Spinal cord (tissue), 10 donors: ENCODE measurements at places on chromosomes 2 and 18. TPM values are rescaled to one million over a fixed set of nuclear protein-coding genes. Genes with fewer than 3 reads are reported as not detected.
A peak's percentile ranks its signal among the peaks of the same experiment; 100 is the strongest.

IL1RL2 gene
- total RNA-seq, result 0.28 TPM

UGP2 gene
- 90.0 TPM for total RNA-seq

- no peaks in the 10 kb centered on the region for H3K27me3 ChIP-seq
- no peak overlapping the region for H3K4me3 ChIP-seq
- H3K4me1 ChIP-seq, result peaks cover 12% of the 10 kb centered on the region
- no peaks in the 10 kb centered on the region for H3K36me3 ChIP-seq
Measured at GRCh38 chr2:202005272-202005887, 28.3 kb upstream of the FZD7 start.

- no peak overlapping the region for H3K4me3 ChIP-seq
- no peak overlapping the region for H3K27ac ChIP-seq
- no peaks in the 10 kb centered on the region for H3K27me3 ChIP-seq
- no peaks in the 10 kb centered on the region for H3K36me3 ChIP-seq
- DNase-seq, result no peak
Measured at GRCh38 chr2:145792745-145793144, 1272.8 kb upstream of the ZEB2 start.

DNA sequence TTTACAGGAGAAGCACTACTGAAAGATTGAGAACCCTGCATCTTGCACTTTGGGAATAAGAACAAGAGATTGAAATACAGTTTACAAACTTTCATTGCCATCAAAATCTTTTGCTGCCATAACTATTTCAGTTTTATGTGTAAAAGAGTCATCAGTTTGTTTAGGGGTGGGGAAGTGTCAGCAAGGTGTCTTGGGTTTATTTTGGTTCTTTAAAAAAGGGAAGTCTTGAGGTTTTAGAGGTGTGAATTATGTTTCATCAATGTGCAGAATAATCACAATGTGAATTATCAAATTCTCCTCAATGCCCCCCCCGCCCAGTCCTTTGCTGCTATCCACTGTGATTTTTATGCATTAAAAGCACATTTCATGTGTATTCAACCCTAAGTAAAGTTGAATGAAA lies 37.4 kb downstream of the SOCS6 start:
- H3K27ac ChIP-seq, result no peak overlapping the region
- no peak for DNase-seq
- H3K36me3 ChIP-seq, result peaks cover 9% of the 10 kb centered on the region
- no peak overlapping the region for H3K4me3 ChIP-seq
- no peaks in the 10 kb centered on the region for H3K4me1 ChIP-seq

GRCh38 chr18:64982414-64983055 lies 768.3 kb upstream of the CDH7 start:
- no peaks in the 10 kb centered on the region for H3K27me3 ChIP-seq
- no peaks in the 10 kb centered on the region for H3K36me3 ChIP-seq
- no peak overlapping the region for H3K4me3 ChIP-seq
- no peaks in the 10 kb centered on the region for H3K4me1 ChIP-seq
- H3K27ac ChIP-seq, result no peak overlapping the region
- no peak for DNase-seq

DNA sequence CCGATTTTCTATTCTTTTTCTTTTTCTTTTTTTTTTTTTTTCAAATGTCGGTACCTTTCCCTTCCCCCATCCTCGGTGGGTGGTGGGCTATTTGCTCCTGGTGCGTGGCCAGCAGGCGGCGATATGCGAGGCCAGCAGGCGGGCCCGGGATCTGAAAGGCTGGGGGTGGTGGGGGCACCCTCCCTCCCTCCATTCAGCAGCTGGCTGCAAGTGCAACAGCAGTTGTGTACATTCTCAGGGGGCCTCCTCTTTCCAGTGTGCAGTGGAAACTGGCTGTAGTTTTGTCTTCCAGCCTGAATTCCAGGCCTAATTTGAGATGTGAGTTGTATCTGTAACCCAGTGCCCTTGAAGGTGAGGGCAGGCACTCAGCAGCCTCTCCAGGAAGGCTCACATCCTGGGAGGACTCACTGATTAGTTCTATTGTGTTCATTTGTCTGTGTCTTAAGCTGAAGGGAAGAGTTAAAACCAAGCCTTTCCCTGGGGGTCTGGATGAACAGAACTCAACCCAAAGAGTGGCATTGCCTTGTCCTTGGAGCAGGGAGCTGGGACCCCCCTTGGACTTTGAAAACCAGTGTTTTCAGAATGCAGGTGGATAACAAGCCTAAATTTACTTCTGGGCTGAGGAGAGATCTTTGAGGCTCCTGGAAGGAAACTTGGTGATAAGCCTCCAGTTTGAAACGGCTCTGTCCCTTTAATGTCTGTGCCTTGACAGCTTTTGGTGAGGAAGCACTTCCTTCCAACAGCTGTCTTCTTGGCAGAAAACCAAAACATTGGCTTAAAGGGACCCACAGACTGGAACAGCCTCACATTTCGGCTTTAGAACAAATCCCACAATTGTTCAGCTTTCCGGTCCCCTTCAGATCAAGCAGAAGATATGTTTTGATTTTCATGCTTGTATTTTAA lies 3.3 kb downstream of the MYCN start:
- H3K4me3 ChIP-seq, result peak overlapping the region; percentile 60
- H3K4me1 ChIP-seq, result peaks cover 48% of the 10 kb centered on the region
- no peaks in the 10 kb centered on the region for H3K27me3 ChIP-seq
- DNase-seq, result peak; percentile 97
- H3K36me3 ChIP-seq, result peaks cover 26% of the 10 kb centered on the region

GRCh38 chr2:46854260-46854659 lies 61.3 kb downstream of the MCFD2 start:
- no peak for DNase-seq
- H3K4me3 ChIP-seq, result no peak overlapping the region
- no peak overlapping the region for H3K27ac ChIP-seq

DNA sequence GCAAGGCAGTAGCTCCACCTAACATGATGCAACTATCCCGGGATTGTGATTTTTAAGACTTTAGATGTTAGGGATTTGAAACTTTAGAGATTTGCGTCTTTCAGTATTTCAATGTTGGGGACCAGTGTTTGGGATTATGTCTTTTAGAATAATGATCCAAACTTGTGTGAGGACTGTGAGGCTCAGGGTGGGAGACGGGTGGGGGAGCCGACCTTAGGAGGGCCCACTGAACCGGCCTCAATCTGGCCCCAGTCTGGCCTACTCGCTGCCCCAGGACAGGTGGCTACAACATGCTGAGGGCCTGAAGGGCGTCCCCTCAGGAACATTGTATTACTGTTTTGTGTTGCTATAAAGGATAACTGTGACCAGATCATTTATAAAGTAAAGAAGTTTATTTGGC lies 10.7 kb downstream of the AMER3 start:
- DNase-seq, result no peak
- H3K27me3 ChIP-seq, result no peaks in the 10 kb centered on the region
- no peaks in the 10 kb centered on the region for H3K4me1 ChIP-seq
- no peak overlapping the region for H3K4me3 ChIP-seq

- no peak for DNase-seq
- H3K4me1 ChIP-seq, result peaks cover 8% of the 10 kb centered on the region
- H3K4me3 ChIP-seq, result no peak overlapping the region
- H3K36me3 ChIP-seq, result no peaks in the 10 kb centered on the region
- no peak overlapping the region for H3K27ac ChIP-seq
Measured at GRCh38 chr18:35511428-35511827, 13.7 kb upstream of the INO80C start.

GRCh38 chr18:41311571-41312547 lies 643.2 kb upstream of the PIK3C3 start:
- no peak for DNase-seq
- H3K4me3 ChIP-seq, result no peak overlapping the region
- no peaks in the 10 kb centered on the region for H3K4me1 ChIP-seq
- no peaks in the 10 kb centered on the region for H3K27me3 ChIP-seq
- H3K36me3 ChIP-seq, result no peaks in the 10 kb centered on the region
- H3K27ac ChIP-seq, result no peak overlapping the region

- H3K27me3 ChIP-seq, result no peaks in the 10 kb centered on the region
- no peak for DNase-seq
- H3K4me1 ChIP-seq, result no peaks in the 10 kb centered on the region
- no peak overlapping the region for H3K4me3 ChIP-seq
- no peaks in the 10 kb centered on the region for H3K36me3 ChIP-seq
Measured at GRCh38 chr2:186702501-186702900, 8.6 kb downstream of the FAM171B start.

DNA sequence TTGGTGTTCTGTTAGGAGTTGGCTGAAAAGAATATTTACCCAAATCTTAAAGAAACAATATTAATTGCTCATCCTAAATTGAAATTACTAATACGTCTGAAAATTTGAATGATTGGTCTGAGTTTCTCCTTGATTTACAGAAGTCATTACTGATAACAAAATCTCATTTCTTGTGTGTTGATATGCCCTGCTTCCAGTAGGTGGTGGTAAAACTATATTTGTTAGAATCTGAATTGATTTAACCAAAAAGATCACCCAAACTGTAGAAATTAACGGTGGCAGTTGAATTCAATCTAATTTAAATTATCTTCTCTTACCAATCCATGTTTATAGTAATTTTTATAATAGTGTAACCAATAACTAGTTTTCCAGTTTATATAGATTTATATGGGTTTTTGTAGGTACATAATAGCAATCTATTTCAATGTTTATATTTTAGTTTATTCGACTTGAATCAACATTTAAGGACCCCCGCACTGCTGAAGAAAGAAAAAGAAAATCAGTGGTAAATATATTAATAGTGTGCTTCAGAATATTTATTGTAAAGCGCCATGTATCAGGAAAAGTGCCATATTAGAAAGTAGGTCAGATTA lies 38.3 kb downstream of the PAPOLG start:
- H3K27me3 ChIP-seq, result no peaks in the 10 kb centered on the region
- peaks cover 26% of the 10 kb centered on the region for H3K36me3 ChIP-seq
- H3K4me1 ChIP-seq, result no peaks in the 10 kb centered on the region

DNA sequence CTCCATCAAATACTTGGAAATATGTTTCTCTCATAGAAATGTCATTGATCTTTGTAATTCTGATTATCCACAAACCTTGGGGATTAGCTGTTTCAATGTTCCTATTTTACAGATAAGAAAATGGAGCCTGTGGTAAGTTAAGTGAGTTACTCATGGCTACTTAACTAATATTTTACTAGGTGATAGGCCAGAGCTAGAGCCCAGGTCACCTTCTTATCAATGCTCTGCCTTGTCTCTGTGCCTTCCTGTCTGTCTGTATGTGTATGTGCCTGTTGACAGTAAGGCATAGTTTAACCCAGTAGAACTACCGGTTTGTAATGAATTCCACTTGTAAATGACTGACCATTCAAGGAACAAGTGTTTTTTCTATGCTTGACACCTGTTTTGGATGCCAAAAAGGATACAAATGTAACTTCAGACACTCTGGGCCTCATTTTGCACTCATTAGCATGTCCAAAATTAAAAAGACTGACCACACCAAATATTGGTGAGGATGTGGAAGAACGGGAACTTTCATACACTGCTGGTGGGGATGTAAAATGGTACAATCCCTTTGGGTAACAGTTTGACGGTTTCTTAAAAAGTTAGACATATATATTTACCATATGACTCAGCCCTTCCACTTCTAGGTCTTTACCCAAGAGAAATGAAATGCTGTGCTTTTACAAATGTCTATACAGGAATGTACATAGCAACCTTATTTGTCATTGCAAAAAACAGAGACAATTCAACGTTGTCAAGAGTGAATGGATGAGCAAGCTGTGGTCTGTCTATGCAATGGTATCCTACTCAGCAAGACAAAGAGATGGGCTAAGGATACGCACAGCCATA lies 19.6 kb upstream of the IL1A start:
- DNase-seq, result no peak
- no peaks in the 10 kb centered on the region for H3K4me1 ChIP-seq
- no peak overlapping the region for H3K4me3 ChIP-seq
- H3K27me3 ChIP-seq, result no peaks in the 10 kb centered on the region
- H3K36me3 ChIP-seq, result no peaks in the 10 kb centered on the region

DNA sequence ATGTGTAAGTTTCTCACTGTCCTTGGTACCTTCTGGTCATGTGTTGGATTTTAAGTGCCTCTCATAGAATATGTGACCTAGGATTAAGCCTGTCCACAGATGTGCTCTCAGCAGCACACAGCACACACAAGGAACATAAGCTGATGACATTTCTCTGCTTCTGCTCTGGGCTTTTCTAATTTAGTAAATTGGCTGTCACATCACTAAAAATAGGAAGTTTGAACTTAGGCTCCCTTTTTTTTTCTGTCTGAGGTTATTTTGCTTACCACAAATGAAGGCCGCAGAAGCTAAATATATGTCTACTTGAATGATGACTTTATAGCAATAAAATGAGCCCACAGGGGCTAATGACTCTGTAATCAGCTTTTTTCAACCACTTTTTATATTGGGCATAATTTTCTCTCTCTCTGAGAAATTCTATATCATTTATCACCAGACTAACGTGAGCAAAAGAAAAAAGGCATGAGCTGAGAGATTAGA lies 150.2 kb upstream of the KLHL14 start:
- DNase-seq, result no peak
- no peaks in the 10 kb centered on the region for H3K36me3 ChIP-seq
- no peak overlapping the region for H3K4me3 ChIP-seq

GRCh38 chr2:98730707-98731040 lies 258 bp downstream of the MGAT4A start:
- peak overlapping the region; percentile 66 for H3K4me3 ChIP-seq
- H3K27ac ChIP-seq, result peak overlapping the region; percentile 64
- H3K27me3 ChIP-seq, result no peaks in the 10 kb centered on the region
- no peak for DNase-seq
- H3K4me1 ChIP-seq, result no peaks in the 10 kb centered on the region

DNA sequence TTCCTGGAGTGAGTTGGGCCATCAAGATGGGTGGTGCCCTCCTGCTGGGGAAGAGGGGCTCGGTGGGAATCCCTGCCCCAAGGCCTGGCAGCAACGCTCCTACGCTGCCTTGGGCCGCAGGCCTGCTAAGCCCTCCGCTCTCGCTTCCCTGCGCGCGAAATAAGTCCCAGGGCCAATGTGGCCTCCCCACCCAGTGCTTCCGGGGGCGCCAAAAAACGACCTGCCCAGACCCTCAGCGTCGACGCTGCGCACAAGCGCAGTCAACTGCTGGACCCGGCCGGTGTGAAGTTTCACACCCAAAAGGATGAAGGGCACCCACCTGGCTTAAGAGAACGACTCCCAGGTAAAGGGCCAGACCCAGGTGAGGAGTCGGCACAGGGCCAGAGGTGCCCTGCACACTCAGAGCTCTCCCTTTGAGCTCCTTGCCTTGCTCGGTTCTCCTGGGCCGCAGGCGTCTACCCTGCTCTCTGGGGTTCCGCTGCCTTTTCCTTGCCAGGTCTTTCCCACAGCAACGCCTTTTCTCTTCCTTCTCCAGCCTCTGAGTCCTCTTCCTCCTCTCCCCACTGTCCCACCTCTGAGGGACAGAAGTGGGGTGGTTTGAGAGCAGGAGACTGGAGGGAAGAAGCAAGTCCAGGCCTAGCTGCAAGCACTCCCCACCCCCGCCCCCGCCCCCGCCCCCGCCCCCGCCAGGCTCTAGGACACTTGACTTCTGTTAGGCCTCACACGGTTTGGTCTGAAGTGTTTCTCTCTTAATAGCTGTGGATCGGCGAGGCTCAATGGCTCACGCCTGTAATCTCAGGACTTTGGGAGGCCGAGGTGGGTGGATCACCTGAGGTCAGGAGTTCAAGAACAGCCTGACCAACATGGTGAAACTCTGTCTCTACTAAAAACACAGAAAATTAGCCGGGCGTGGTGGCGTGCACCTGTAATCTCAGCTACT lies at the start of gene DNAJC5G:
Gene DNAJC5G, plus strand, starts transcription at position 223 of the 940 bp plus-strand sequence. CDS start 1,296 bp downstream, outside the sequence.
- H3K27ac ChIP-seq, result no peak within 1 kb of the TSS
- H3K4me1 ChIP-seq, result no peaks in the 10 kb centered on the region
